Frontal cortex (tissue), 4 donors: ENCODE measurements at places on chromosomes 2 and 18. TPM values are rescaled to one million over a fixed set of nuclear protein-coding genes. Genes with fewer than 3 reads are reported as not detected.

GRCh38 chr2:49972699-49973098 is 818.4 kb upstream of the FSHR start:
- no peak for DNase-seq

DNA sequence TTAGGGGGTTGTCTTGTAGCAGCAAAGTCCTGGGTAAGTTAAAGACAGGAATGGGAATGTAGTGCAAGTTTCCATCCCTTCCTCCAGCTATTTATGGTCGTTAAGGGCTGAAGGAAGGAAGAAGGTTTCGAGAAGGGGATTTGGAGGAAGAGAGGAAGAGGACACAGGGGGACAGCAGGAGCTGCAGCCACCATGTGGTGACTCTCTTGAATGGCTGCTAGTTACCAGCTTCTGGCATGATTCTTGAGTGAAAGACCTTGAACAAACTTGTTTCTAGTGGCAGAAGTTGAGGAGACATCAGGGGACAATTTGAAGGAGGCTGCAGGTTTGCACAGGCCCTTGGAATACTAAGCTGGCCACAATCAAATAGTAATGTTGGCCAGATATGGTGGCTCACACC is 116.6 kb downstream of the MTX2 start:
- DNase-seq: no peak

The ADRA2B gene
- under 0.01 TPM for total RNA-seq

- DNase-seq: no peak
These were observed 88.3 kb downstream of the INSIG2 start for GRCh38 chr2:118176601-118177000.

The SLC11A1 gene
- total RNA-seq: 0.82 TPM

GRCh38 chr2:218296847-218297246 is 4.5 kb upstream of the TMBIM1 start:
- DNase-seq: no peak

The MYO1B gene
- total RNA-seq: 85.2 TPM

DNA sequence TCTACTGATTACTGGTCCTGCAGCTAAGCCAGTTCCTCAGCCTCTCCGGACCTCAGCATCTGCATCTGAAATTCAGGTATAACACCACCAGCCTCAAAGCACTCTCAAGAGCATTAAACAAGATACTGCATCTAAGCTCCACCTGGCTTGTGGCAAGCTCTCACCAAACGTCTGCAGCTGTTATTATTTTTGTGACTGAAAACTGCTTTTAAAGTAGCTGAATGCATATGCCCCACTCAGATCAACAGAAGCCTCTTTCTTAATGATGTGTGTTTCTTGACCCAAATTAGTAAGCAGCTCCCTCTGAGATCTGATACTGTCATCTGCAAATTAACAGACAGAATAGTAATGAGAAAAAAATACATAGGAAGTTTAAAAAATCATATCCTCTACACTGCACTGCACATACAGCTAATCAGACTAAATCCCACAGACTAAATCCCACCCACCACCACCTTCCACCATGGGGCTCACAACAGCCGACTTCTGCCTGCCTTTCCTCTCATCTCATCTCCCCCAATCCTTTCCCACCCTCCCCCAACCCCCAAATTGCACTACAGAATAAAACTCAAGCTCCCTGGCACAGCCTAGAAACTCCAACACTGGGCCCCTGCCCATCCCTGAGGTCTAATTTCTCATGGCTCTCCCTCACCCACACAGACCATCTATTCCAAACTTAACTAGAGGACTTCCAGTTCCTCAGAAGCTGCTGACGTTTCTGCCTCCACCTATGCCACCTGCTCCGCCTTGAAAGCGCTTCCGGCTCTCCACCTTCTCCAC is 52.9 kb downstream of the TMEM163 start:
- no peak for DNase-seq

- no peak for DNase-seq
These were observed 77.0 kb downstream of the PRKCE start for GRCh38 chr2:45728458-45728942.

DNA sequence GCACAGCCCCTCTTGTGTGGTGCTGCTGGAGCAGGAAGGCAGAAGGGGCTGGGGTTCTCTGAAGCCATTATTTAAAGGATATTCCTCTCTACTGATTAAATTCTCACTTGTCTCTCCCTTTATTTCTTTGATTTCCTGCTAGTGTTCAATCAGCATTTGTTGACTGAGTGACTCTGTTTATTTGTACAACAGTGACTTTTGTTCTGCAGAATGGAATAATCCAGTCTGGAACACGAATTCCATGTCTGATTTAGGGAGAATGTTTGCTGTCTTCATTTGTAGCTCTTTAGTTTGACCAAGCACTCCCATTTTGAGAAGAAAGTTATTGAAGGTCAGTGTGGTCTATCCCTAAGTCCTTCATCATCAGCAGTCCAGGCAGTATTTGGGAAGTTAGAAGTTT is 141.2 kb downstream of the SETBP1 start:
- DNase-seq: no peak

GRCh38 chr2:116490511-116491145 is 1323.9 kb upstream of the DDX18 start:
- no peak for DNase-seq

DNA sequence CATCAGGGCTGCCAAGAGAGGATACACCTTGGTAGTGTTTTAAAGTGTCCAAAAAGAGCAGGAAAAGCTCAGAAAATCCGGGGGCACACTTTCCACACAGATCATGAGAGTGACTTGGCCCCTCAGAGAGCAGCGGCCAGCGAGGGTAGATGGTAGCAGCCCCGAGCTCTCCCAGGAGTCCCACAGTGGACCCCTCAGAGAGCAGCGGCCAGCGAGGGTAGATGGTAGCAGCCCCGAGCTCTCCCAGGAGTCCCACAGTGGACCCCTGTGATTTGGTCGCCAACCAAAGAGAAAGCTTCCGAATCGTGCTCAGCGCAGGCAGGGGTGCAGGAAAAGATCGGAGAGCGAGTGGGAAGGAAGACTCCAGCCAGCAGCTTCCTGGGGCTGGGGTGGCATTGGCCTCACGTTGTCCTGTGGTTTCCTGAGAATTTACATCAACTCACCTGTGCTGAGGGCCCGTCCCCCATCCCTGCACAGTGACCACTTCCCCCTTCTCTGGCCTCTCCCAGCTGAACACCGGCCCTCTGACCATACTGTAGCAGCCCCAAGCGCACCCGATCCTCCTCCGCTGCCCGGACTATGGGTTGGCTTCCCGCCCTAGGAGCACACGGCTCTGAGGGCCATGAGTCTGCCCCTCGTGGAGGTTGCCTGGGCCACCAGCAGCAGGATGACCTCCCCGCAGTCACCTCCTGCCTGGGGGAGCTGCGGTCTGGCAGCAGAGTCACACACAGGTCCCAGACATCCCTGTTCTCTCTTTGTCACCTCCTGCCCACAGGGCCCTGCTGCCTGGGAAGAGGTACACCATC is 33.7 kb downstream of the MTERF4 start:
- DNase-seq: no peak

The MAP3K19 gene
- 0.41 TPM for total RNA-seq

DNA sequence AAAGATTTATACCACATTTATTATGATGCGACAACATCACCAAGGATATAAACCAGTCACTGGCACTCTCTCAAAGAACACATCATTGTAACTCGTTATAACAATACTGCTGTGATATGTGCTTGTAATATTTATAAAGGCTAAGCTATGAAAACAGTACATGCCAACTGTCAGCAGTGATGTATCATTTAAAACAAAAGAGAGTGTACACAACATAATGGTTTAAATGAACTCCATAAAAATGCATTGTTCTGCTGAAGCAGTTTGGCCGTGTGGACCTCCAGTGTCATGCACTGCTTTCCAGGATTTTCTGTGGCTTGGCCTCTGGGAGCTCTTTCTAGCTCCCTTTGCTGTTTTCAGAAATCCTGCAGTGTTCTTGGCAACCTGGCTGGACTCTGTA is 215.6 kb downstream of the MTX2 start:
- no peak for DNase-seq

The C2orf76 gene
- total RNA-seq: 11.0 TPM

GRCh38 chr2:17051538-17051937 is 385.9 kb upstream of the CYRIA start:
- DNase-seq: no peak

The REG3A gene
- total RNA-seq: not detected

The EPB41L5 gene
- total RNA-seq: 97.0 TPM

DNA sequence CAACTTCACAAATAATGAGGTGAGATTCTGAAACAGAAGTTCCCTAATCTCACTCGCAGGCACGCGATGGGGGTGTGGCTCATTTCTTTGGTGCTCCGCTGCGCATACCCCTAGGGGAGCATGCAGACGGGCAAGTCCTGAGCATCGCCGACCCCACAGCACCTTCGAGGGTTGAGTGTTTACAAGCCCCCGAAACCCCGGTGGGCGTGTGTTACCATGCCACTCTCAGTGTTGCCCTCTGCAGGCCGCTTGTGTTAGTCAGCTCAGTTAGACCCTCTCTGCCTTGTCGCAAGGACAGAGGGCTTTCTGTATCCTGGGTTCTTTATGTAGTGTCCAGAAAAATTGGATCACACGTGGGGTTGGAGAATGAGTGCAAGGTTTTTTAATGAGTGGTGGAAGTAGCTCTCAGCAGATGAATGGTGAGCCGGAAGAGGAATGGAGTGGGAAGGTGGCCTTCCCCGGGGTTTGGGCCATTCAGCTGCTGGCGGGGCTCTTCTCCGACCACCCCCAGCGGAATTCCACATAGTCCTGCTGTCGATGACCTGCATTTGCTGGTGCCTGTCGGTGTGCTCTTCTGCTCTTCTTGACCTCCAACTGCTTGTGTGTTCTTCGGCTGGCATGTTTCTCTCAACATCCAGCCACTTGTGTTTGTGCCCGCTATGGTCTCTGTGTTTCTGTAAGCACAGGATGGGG is 191.3 kb downstream of the RPRM start:
- no peak for DNase-seq

- no peak for DNase-seq
These were observed 136.1 kb upstream of the NOSTRIN start for GRCh38 chr2:168666339-168666738.

The GBX2 gene
- 0.41 TPM for total RNA-seq

GRCh38 chr2:15642011-15642814 is 50.5 kb downstream of the DDX1 start:
- DNase-seq: no peak

- no peak for DNase-seq
These were observed 240.1 kb upstream of the MEX3C start for GRCh38 chr18:51437280-51438271.
